Left lung (tissue), 14 donors: ENCODE measurements at places on chromosomes 7 and 10. TPM values are rescaled to one million over a fixed set of nuclear protein-coding genes. Genes with fewer than 3 reads are reported as not detected.

The PNLIPRP2 gene
- not detected for total RNA-seq

The PHTF2 gene
- total RNA-seq: 16.2 TPM

The PROSER2 gene
- 12.8 TPM for total RNA-seq

The GPR141 gene
- 8.6 TPM for total RNA-seq

The CRPPA gene
- 2.1 TPM for total RNA-seq

The LIPJ gene
- not detected for total RNA-seq

The C1QL3 gene
- total RNA-seq: not detected

The CTNNA3 gene
- 1.1 TPM for total RNA-seq

The AGBL3 gene
- 3.4 TPM for total RNA-seq

The SHLD2 gene
- total RNA-seq: 34.4 TPM

The IL15RA gene
- total RNA-seq: 14.7 TPM

- DNase-seq: no peak
- H3K27me3 ChIP-seq: peaks cover 100% of the 10 kb centered on the region
- H3K36me3 ChIP-seq: no peaks in the 10 kb centered on the region
- H3K27ac ChIP-seq: no peak overlapping the region
- H3K4me1 ChIP-seq: peaks cover 14% of the 10 kb centered on the region
- H3K4me3 ChIP-seq: no peak overlapping the region
Observed at GRCh38 chr7:157023589-157023905, 13.1 kb upstream of the MNX1 start.

DNA sequence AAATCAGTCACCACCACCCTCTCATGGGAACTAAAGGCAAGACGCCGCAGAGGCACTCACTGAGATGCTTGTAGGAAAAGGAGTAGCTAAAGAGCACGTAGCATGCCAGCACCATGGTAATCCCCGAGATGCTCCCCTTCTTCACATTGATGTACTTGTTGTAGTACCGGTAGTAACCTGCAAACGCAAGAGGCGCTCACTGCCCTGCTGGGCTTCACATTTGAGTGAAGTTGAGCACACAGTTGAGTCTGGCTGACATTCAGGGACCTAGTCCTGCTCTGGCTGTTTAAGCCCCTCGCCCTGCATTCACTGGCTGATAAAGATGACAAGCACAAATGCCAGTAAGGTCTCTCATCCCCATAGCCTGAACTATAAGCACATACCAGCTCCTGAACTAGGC lies 6.9 kb downstream of the ATP5MF start:
- H3K4me1 ChIP-seq: peaks cover 39% of the 10 kb centered on the region
- H3K4me3 ChIP-seq: no peak overlapping the region
- no peaks in the 10 kb centered on the region for H3K27me3 ChIP-seq
- H3K36me3 ChIP-seq: peaks cover 94% of the 10 kb centered on the region
- no peak for DNase-seq

- DNase-seq: no peak
- no peaks in the 10 kb centered on the region for H3K27me3 ChIP-seq
- H3K4me3 ChIP-seq: no peak overlapping the region
- no peaks in the 10 kb centered on the region for H3K4me1 ChIP-seq
- no peak overlapping the region for H3K27ac ChIP-seq
- no peaks in the 10 kb centered on the region for H3K36me3 ChIP-seq
Observed at GRCh38 chr7:47776335-47776734, 171.9 kb downstream of the PKD1L1 start.

- H3K36me3 ChIP-seq: no peaks in the 10 kb centered on the region
- H3K4me1 ChIP-seq: no peaks in the 10 kb centered on the region
- no peak overlapping the region for H3K27ac ChIP-seq
- no peak overlapping the region for H3K4me3 ChIP-seq
Observed at GRCh38 chr7:51620706-51621105, 304.1 kb upstream of the COBL start.

GRCh38 chr7:121689749-121690148 lies 183.2 kb upstream of the PTPRZ1 start:
- no peaks in the 10 kb centered on the region for H3K4me1 ChIP-seq
- no peaks in the 10 kb centered on the region for H3K36me3 ChIP-seq
- DNase-seq: no peak
- no peak overlapping the region for H3K27ac ChIP-seq
- no peak overlapping the region for H3K4me3 ChIP-seq
- H3K27me3 ChIP-seq: no peaks in the 10 kb centered on the region

- H3K27me3 ChIP-seq: no peaks in the 10 kb centered on the region
- H3K4me3 ChIP-seq: no peak overlapping the region
- no peaks in the 10 kb centered on the region for H3K36me3 ChIP-seq
- no peaks in the 10 kb centered on the region for H3K4me1 ChIP-seq
- DNase-seq: peak; percentile 42
Observed at GRCh38 chr7:8295638-8296361, 33.8 kb upstream of the ICA1 start.

GRCh38 chr10:60877061-60877776 lies 66.8 kb downstream of the RHOBTB1 start:
- no peak overlapping the region for H3K4me3 ChIP-seq
- no peaks in the 10 kb centered on the region for H3K27me3 ChIP-seq
- H3K27ac ChIP-seq: no peak overlapping the region
- H3K4me1 ChIP-seq: no peaks in the 10 kb centered on the region

- DNase-seq: no peak
- H3K27ac ChIP-seq: peak overlapping the region; percentile 98
- H3K27me3 ChIP-seq: no peaks in the 10 kb centered on the region
Observed at GRCh38 chr10:104340641-104341040, 2.4 kb upstream of the ITPRIP start.

GRCh38 chr10:67943917-67944316 lies 59.5 kb downstream of the SIRT1 start:
- DNase-seq: no peak
- no peaks in the 10 kb centered on the region for H3K4me1 ChIP-seq
- H3K27me3 ChIP-seq: no peaks in the 10 kb centered on the region
- no peaks in the 10 kb centered on the region for H3K36me3 ChIP-seq

DNA sequence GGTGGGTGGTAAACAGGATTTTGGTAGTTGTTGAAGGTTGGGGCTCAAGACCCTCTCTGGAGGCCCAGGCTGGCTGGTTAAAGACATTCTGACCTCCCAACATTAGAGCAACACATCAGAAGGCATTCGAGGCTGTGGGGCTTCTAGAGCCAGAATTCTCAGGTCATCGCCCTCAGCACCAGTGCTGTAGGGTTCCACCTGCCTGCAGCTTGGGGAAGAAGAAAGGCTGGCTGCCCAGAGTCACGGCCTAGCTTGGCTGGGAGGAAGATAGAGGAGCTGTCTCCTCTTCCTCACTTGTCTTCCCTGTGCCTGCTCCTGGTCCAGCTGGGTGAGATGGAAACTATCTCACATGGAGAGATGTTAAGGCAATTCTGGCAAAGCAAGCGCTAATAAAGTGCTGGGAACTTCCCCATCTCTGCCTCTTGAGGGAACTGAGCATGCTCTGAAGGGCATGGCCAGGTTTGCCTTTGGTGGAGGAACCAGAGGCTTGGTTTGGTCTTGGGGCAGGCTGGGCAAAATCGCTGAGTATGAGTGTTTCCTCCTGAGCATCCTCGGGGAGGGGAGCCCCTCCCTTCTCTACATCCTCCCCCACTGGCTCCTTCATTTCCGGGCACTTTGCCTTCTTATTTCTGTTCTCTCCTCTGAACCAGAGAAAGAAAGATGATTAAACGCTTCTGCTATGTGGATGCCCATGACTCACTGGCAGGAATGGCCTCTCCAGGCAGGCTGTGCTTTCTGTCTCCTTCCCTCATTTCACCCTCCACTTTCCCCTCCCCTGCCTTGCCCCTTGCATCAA lies 509.0 kb upstream of the PODXL start:
- H3K27me3 ChIP-seq: no peaks in the 10 kb centered on the region
- H3K27ac ChIP-seq: no peak overlapping the region
- H3K4me1 ChIP-seq: no peaks in the 10 kb centered on the region
- H3K36me3 ChIP-seq: no peaks in the 10 kb centered on the region
- peak; percentile 51 for DNase-seq
- H3K4me3 ChIP-seq: no peak overlapping the region

GRCh38 chr7:121099572-121099971 lies 111.1 kb downstream of the CPED1 start:
- no peaks in the 10 kb centered on the region for H3K27me3 ChIP-seq
- no peak overlapping the region for H3K4me3 ChIP-seq
- H3K36me3 ChIP-seq: no peaks in the 10 kb centered on the region
- H3K27ac ChIP-seq: no peak overlapping the region
- DNase-seq: no peak
- no peaks in the 10 kb centered on the region for H3K4me1 ChIP-seq

GRCh38 chr10:71516890-71517289 lies 120.2 kb downstream of the CDH23 start:
- no peak overlapping the region for H3K4me3 ChIP-seq
- no peaks in the 10 kb centered on the region for H3K27me3 ChIP-seq

GRCh38 chr10:74227697-74228424 lies 76.8 kb downstream of the ADK start:
- no peaks in the 10 kb centered on the region for H3K27me3 ChIP-seq
- H3K4me3 ChIP-seq: no peak overlapping the region
- peak overlapping the region; percentile 53 for H3K27ac ChIP-seq
- H3K36me3 ChIP-seq: no peaks in the 10 kb centered on the region
- DNase-seq: no peak
- H3K4me1 ChIP-seq: no peaks in the 10 kb centered on the region

GRCh38 chr10:126065751-126066377 lies 169.5 kb downstream of the FANK1 start:
- no peaks in the 10 kb centered on the region for H3K27me3 ChIP-seq
- no peak overlapping the region for H3K27ac ChIP-seq
- H3K4me3 ChIP-seq: no peak overlapping the region
- no peak for DNase-seq
- no peaks in the 10 kb centered on the region for H3K4me1 ChIP-seq

- H3K4me3 ChIP-seq: no peak overlapping the region
- no peak for DNase-seq
- H3K27ac ChIP-seq: no peak overlapping the region
- no peaks in the 10 kb centered on the region for H3K36me3 ChIP-seq
- no peaks in the 10 kb centered on the region for H3K27me3 ChIP-seq
- no peaks in the 10 kb centered on the region for H3K4me1 ChIP-seq
Observed at GRCh38 chr7:87426160-87426559, 49.3 kb downstream of the ABCB4 start.

DNA sequence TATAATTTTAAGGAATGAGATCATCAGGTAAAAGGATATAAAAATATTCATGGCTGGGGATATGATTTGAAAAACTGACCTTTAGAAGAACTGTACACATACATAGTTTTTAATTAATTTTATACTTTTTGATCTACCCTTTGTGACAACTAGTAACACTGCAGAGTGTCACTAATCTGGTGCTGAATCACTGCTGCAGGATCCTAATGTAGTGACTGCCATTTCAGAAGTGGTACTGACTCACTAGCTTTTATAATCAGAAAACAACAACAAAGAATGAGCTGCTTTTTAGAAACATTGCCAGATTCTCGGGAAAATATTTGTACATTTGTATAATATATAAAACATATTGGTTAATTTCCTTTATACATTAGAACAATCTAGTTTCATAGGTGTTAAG lies 110.4 kb downstream of the HIPK2 start:
- no peak for DNase-seq
- H3K27ac ChIP-seq: no peak overlapping the region
- H3K4me3 ChIP-seq: no peak overlapping the region
- peaks cover 29% of the 10 kb centered on the region for H3K4me1 ChIP-seq
- no peaks in the 10 kb centered on the region for H3K27me3 ChIP-seq

DNA sequence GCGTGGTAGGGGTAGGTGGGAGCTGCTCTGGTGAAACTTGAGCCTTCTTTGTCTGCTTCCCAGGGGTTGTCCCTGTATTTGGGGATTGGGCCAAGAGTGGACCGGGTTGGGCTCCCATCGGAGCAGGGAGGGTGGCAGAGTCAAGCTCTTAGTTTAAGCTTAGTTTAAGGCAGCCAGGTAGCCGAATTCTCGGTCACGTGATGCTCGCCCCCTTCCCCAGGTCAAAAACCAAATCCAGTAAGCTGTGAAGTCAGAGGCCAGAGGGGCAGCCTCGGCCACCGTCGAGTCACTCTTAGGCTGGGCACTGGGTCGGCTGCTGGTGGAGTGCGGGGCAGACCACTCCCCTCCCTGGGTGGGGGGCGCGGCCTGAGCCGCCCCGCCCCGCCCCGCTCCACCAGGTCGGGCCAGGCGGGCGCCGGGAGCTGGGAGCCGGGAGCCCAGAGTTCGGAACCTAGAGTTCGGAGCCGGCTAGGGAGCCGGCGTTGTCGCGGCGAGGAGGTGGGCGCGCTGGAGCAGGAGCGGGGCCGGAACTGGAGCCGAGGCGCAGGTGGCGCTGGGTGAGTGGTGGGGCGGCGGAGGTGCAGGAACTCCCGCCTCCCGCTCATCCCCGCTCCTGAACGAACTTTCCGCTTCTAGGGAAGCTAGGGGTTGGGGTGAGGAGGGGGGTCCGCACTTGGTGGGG lies 2.8 kb upstream of the LZTS2 start:
- peak overlapping the region; percentile 94 for H3K27ac ChIP-seq
- H3K27me3 ChIP-seq: no peaks in the 10 kb centered on the region
- H3K4me1 ChIP-seq: peaks cover 42% of the 10 kb centered on the region

DNA sequence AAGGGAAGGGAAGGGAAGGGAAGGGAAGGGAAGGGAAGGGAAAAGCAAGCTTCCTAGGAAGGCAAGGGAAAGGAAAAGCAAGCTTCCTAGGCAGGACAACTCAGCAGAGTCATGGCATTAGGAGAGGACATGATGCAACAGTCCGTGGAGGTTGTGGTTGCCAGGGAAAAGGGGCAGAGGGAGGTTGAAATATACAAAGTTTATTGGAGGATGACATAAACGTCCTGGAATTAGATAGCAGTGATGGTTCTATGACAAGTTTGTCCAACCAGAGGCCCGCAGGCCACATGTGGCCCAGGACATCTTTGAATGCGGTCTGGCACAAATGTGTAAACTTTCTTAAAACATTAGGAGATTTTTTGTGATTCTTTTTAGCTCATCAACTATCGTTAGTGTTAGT lies 59.8 kb upstream of the OPN4 start:
- H3K4me3 ChIP-seq: no peak overlapping the region
- H3K36me3 ChIP-seq: no peaks in the 10 kb centered on the region
- no peak overlapping the region for H3K27ac ChIP-seq
- H3K4me1 ChIP-seq: no peaks in the 10 kb centered on the region

GRCh38 chr10:46317889-46318288 lies 31.1 kb downstream of the ANTXRL start:
- no peak overlapping the region for H3K27ac ChIP-seq
- H3K4me3 ChIP-seq: no peak overlapping the region
- no peaks in the 10 kb centered on the region for H3K27me3 ChIP-seq
- no peaks in the 10 kb centered on the region for H3K36me3 ChIP-seq
- no peaks in the 10 kb centered on the region for H3K4me1 ChIP-seq
- no peak for DNase-seq

DNA sequence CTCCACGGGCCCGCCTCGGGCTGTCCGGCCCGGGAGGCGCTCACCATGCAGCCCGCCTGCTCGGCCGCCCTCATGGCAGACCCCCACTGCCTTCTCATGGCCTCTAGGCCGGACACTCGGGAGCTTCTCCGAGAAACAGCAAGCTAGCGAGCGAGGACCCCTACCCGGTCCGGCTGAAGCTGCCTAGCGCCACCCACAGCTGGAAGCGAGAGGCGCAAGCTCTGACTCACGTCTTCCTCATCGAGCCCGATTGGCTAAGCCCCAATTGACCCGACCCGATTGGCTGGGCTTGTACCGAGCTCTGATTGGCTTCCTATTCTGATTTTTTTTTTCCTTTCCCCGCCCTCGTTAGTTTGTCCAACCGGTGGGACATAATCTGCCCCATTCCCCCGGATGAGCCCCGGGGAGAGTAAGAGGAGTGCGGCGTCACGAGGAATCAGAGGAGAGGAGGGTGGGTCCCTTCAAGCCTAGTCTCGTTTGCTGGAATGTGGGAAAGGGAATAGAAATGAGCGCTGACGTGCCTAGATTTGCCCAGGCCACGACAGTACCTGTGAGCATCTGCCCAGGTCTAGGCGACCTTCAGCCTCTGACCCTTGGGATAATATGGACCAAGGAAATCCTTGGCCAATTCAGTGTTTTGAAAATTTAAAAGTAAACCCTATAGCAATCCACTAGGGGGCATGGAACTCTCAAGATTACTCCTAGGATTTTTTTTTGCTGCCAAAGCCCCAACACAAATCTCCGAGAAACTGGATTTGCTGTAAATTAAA lies at the start of gene TYSND1:
Gene TYSND1, minus strand, starts transcription at position 212 of the 770 bp plus-strand sequence. Its CDS starts 114 bp downstream, at position 98.
- H3K36me3 ChIP-seq: peaks cover 40% of the 10 kb centered on the region
- peaks cover 24% of the 10 kb centered on the region for H3K4me1 ChIP-seq
- no peaks in the 10 kb centered on the region for H3K27me3 ChIP-seq
- peak within 1 kb of the TSS; percentile 62 for H3K4me3 ChIP-seq
- peak; percentile 97 for DNase-seq
